Endothelial cell (in vitro differentiated cells): ENCODE measurements at places on chromosomes 7 and 10. TPM values are rescaled to one million over a fixed set of nuclear protein-coding genes. Genes with fewer than 3 reads are reported as not detected.
A peak's percentile ranks its signal among the peaks of the same experiment; 100 is the strongest.

The SRI gene
- 182 TPM for total RNA-seq

- DNase-seq = no peak
Observed at GRCh38 chr7:68148440-68148839, 1151.8 kb downstream of the TYW1 start.

DNA sequence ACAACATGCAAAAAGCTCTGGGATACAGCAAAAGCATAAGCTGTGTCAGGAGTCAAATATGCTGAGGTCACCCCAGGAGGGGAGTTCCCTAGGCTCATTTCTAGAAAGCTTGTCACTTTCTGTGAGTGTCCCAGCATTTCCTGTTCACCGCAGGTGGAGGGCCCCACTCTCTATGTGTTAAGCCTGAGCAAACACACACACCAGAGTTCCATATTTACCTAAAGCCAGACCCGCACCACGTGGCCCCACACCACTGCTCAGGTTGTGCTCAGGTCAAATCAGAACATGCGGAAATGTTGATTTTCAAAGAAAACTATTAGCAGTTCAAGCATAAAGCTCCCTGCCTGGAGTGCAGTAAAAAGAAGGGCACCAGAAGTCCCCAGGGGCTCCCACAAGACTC is 259.6 kb upstream of the PPP2R2D start:
- DNase-seq = no peak

DNA sequence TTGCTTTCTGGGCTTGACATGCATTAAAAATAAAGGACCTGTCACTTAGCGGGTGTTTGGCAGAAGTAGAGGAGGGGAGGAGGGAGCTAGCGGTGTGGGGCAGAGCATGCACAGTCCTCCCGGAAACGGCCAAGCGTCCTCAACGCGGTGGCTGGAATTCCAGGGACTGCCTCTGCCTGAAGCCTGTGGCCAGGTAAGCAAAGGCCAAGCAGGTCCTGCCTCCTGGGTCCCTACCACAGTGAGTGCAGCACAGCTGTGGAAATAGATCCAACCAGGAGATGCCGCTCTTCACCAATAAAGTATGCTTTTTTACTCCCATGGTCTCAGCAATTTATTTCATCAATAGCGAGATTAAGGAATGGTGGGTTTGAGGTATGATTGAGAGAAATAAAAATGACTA is 323.4 kb downstream of the WDR37 start:
- DNase-seq = peak; percentile 22

The PRSS37 gene
- total RNA-seq = not detected

GRCh38 chr7:101172854-101173751 is 7.0 kb downstream of the NAT16 start:
- no peak for DNase-seq

DNA sequence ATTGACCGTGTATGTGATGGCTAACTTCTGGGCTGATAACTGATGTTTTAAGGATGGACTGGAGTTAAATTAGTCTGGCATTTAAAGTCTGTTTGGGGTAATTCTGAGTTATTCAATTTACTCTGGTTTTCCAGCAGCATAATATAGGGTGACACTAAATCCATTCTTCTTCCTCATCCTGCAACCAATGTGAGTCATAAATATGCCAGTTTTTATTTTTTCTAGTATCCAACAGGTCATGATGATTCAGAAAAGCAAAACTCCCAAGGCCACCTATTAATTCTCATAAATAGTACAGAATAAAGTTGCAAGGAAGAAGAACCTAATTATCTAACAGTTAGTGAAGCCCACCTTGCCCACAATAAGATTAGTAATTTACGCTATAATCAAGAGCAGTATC is 7.5 kb upstream of the EPHB6 start:
- no peak for DNase-seq

DNA sequence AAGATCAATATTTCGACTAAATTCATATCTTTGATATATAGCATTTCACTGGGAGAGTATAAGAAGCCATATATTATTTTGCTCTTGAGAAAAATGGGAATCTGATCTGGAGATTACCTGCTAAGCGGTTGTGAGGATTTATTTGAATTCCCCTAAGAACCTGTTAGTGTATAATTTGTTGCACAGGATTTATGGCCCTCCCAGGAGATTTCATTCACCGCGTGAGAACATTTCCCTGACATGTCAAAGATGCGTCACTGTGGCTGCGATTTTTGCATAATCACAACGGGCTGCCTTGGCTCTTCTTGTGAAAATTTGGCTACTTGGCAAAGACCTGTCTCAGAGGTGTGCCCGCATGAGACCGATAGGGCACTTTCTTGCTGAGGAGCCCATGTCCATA is 184.7 kb upstream of the PFKP start:
- DNase-seq = no peak

GRCh38 chr7:22858640-22859561 is 36.3 kb upstream of the TOMM7 start:
- DNase-seq = no peak

DNA sequence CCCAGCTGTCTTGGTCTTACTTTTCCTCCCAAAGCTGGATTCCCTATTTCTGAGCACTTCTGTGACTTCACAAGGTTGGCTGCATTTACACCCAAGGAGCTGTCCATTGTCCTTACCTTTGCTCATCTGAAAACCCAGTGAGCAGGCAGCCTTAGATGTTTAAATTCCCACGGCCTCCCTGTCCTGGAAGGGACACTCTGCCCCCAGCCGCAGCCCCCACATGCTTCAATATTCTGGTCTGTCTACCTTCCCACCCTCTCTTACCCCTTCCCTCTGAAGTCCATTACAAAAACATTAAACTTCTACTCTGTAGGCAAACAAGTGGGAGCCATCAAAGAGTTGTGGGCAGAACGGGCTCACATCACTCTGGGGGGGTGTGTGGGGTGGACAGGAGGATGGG is 73.8 kb upstream of the EFCAB10 start:
- no peak for DNase-seq

The AOAH gene
- 0.28 TPM for total RNA-seq

The JMJD1C gene
- total RNA-seq = 83.7 TPM

The RPA3 gene
- 23.6 TPM for total RNA-seq
